ENCODE measurements at places on chromosomes 3 and 15.

DNA sequence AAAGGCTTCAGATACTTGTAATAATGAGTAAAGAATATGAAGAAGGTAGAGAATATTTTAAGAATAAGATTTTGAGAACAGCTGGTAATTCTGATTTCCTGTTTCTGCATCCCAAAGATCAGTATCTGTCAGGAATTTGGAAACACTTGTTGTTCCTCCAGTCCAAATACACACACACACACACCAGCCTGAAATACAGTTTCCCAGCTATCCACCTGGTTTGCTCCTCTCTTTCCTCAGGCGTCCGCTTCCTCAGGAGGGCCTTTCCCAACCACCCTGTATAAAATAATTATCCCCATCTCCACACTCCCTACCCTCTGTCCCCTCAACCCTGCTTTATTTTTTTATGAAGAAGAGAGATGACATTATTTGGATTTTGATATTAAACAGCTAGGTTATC, 2.0 kb upstream of the FSIP1 start:
- no peak for DNase-seq

- no peak for DNase-seq
Observed at GRCh38 chr3:110814170-110815007, 257.2 kb upstream of the NECTIN3 start.

DNA sequence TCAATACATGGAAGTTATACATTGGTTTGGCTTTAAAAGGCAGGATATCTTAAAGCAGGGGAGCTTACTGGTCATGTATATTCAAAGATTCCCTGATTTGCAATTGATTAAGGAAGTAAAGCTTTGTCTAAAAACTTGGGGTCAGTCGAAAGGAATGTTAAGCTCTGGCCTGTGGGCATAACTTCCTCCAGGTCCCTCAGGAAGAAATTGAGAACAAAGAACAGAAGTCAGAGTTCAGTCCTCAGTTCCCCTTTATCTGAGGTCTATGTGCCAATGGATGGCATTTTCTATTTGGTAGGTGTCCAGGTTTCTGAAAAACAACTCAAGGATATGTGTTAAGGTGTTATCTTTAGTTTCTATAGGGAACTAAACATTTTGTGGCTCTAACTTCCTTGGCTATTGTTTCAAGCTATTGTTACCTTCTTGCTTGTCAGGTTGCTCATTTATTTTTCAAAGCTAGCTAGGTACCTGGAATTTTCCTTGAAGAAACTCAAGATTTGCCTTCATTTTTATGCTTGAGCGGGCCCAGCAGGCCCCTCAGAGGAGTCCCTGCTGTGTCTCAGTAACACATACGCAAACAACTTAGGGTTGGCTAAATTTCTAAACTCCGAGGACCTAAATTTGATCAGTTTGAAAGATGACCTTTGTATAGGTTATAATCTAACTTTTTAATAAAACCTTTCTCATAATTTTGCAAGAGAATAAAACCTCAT, 135.0 kb upstream of the UBE2E2 start:
- DNase-seq: peak; percentile 33

DNA sequence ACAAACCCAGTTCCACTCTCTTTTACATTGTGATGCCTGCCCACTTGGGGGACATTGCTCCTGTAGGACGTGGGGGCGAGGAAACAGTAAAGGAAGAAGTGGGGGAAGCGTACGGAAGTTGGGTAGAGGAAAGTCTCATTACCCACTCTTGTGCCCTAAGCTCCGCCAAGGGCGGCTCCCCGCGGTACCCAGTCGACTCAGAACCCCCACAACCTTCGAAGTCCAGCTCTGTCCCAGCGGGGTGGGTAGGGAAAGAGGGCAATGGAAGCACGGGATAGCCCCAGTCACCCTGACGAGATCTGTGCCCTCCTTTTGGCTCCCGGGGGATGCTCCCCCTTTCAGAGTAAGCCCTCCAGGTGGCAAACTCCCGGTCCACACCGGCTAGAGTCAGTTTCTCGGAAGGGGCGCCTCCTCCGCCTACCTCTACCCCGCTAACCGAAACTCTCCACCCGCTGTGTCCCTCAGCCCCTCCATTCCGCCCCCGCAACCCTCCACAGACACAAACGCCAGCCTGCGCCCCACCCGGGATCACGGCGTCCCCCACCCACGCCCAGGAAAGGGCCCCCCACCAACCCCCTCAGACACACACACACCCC, 527 bp downstream of the CSNK1G1 start:
- DNase-seq: peak; percentile 4

DNA sequence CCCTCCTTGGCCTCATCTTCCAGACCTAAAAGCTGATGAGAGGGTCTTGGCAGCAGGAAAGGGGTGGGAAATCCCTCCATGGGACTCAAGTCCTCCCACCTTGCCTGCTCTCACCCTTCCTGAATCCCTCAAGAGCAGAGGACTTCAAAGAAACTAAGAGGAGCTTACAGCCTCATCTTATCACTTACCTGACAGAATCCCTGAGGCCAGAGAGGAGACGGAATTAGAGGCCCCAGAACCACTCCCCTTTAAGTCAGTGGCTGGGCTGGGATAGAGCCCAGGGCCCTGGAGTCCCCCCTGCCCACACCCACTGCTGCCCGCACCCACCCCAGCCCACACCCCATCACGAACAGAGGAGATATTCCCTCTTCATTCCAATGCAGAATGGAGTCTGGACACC, 15.2 kb downstream of the LOXL1 start:
- no peak for DNase-seq

DNA sequence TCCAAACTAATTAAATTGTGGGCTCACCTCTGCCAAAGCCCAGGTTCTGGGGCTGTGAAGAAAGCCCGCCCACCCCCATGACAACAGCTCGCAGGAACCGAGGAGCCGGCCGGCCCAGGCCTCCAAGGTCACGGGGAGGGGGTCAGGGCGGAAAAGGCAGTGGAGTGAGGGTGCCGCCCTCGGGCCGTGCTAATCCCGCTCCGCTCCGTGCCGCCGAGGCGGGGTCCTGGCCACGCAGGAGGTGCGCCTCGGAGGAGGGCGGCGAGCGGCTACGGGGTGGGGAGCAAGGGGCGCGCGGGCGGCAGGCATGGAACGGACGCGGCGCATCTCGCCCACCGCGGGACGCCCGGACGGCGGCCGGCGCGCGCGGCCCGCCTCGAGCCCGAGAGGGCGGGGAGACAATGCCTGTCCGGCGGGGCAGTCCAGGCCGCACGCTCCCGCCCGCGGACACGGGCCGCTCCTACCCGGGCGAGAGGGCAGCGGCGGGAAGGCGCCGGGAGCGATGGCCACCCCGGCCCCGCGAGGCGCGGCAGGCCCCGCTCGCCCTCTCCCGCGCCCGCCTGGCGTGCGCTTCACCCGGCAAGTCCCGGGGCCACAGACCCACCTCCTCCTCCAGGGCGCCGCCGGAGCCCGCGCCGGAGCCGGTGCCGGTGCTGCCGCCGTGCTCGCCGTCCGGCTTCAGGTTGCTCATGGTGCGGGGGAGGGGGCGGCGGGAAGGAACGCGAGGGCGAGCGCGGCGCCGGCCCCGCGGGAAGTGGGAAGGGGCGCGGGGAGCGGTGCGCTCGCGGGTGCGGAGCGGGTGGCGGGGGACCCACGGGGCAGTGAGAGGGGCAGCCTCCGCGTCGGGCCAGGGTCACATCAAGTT, 528 bp downstream of the RBPMS2 start:
- DNase-seq: no peak

GRCh38 chr15:51265037-51265555, 73.3 kb downstream of the CYP19A1 start:
- DNase-seq: no peak

- DNase-seq: no peak
Observed at GRCh38 chr3:10599444-10599843, 94.1 kb upstream of the ATP2B2 start.

DNA sequence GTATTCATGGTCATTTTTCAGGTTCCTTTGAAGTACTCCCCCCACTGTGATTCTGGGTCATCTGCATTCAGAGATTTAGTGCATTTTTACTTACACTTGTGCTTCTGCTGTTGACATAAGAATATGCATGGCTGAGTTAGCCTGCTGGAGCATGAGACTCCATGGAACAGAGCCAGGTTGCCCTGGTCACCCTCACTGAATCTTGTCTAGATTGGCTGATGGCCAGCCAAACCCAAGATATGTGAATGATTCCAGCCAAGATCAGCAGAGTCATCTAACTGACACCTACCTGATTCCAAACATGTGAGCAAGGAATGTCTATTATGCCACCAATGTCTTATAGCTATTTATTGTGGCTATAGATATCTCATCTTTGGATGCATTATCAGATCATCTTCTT, 25.1 kb downstream of the DTWD1 start:
- DNase-seq: no peak

GRCh38 chr15:70025413-70026296, 72.1 kb downstream of the TLE3 start:
- peak; percentile 25 for DNase-seq

- DNase-seq: no peak
Observed at GRCh38 chr3:24048843-24049242, 103.8 kb downstream of the NR1D2 start.

DNA sequence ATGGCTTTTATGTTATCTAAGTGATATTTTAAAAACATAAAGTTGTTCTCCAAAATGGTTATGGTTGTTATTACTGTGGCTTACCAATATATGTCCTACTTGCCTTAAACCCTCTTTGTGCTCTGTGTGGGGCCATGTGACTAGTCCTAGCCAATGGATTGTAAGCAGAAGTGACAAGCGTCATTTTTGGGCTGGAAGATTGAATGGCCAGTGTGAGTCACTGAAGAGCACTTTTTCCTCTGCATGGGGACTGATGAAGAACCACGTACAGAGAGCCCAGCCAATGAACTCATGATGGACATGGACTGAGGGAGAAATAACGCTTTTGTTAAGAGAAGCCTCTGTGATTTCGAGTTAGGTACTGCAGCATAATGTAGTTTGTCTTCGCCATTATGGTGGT, 332.7 kb downstream of the EDEM1 start:
- DNase-seq: no peak

GRCh38 chr3:196406811-196407470, 25.3 kb downstream of the UBXN7 start:
- no peak for DNase-seq

Measured in Ammon's horn (tissue), 1 donor.